ENCODE measurements at places on chromosomes 5 and 9. TPM values are rescaled to one million over a fixed set of nuclear protein-coding genes. Genes with fewer than 3 reads are reported as not detected.

Gene SLC9A3
- 2.9 TPM for total RNA-seq

Gene ANXA6
- total RNA-seq: 81.5 TPM

Gene DNAH5
- 3.0 TPM for total RNA-seq

Gene ARHGEF37
- total RNA-seq: 0.15 TPM

Gene ADGRV1
- 0.47 TPM for total RNA-seq

Gene CAMK4
- 3.9 TPM for total RNA-seq

Gene PALM2AKAP2
- 3.7 TPM for total RNA-seq

Gene ASB6
- 17.4 TPM for total RNA-seq

Gene LEAP2
- not detected for total RNA-seq

Gene ADAMTSL2
- 0.10 TPM for total RNA-seq

Gene OR1Q1
- not detected for total RNA-seq

Gene KIF3A
- total RNA-seq: 4.7 TPM

Gene SAXO1
- total RNA-seq: 0.10 TPM

Gene MAPK9
- total RNA-seq: 37.8 TPM

Gene PCDH12
- total RNA-seq: not detected

Gene PCDHGA7
- total RNA-seq: not detected

Gene SLC34A1
- 0.02 TPM for total RNA-seq

Gene GFPT2
- total RNA-seq: 1.9 TPM

Gene KIF4B
- total RNA-seq: 0.07 TPM

Gene CRHBP
- total RNA-seq: not detected

Gene PCDHGA1
- total RNA-seq: 0.71 TPM

Gene SMIM33
- not detected for total RNA-seq

Gene CDHR2
- total RNA-seq: not detected

Gene NTRK2
- 1.1 TPM for total RNA-seq

Gene ARID3C
- total RNA-seq: not detected

Gene FGF10
- not detected for total RNA-seq

Gene HAPLN1
- 0.20 TPM for total RNA-seq

Gene GHR
- total RNA-seq: 0.57 TPM

Gene HSPA4
- 93.8 TPM for total RNA-seq

Gene RUSC2
- total RNA-seq: 24.3 TPM

Gene EIF4EBP3
- not detected for total RNA-seq

Gene IL4
- not detected for total RNA-seq

Gene AOPEP
- 120 TPM for total RNA-seq

Gene IFNA10
- not detected for total RNA-seq

Gene TMEM174
- total RNA-seq: not detected

Gene PRLR
- total RNA-seq: 0.96 TPM

Gene NAIP
- total RNA-seq: 0.84 TPM

Gene SPINK13
- total RNA-seq: not detected

Gene IFNA21
- total RNA-seq: not detected

Gene WNT8A
- total RNA-seq: 0.12 TPM

Data from M059J (cell line).